Natural killer cell treated with Interleukin-12 subunit alpha and Interleukin-12 subunit beta and Interleukin-15 and Interleukin-18, amount 100 ng/mL, for 72 hours (primary cell): ENCODE measurements at places on chromosomes 6 and 20.

DNA sequence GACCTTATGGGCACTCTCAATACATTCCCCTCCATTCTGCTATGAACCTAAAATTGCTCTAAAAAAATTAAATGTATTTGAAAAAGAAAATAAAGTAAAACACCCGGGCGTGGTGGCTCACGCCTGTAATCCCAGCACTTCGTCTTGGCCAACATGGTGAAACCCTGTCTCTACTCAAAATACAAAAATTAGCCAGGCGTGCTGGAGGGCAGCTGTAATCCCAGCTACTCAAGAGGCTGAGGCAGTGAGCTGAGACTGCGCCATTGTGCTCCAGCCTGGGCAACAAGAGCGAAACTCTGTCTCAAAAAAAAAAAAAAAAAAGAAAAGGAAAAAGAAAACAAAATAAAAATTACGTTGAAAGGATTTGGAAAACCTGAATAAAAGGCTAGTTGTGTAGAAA is 60.5 kb downstream of the CD164 start:
- no peak for DNase-seq

GRCh38 chr6:118101831-118102345 is 194.8 kb downstream of the SLC35F1 start:
- no peak for DNase-seq

DNA sequence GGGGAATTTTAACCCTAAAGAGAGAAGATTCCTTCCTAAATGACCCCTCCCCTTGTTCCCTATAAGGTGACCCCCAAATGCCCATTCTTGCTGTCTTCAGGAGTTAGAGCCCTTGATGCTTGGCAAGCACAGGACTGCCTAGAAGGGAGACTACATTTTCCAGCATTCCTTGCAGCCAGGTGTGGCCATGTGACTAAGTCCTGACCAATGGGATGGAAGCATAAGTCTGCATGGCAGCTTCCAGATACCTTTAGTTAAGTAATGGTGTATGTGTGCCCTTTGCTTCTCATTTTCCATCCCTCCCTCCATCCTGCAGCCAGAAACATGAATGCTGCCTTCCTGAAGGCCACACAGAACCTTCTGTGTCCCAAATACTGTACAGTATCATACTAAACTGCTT is 5.5 kb downstream of the BFSP1 start:
- no peak for DNase-seq

DNA sequence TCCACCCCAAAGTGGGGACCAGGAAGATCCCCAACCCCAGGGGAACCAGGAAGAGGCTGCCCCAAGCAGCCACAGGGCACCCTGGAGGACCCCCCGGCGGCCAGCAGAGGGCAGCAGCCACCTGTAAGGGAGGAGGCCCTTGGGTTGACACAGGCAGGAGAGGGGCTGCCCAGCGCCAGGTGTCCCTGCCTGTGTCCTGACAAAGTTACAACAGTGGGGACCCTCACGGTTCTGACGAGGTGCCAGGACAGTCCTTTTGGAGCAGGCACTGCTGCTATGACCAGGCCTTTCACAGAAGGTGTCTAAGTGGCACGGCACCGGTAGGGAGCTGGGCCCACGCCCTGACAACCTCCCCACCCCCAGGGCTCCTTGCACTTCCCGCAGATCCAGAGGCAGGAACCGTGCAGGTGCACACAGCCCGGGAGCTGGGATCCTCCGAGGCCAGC is 176.7 kb downstream of the BMP7 start:
- no peak for DNase-seq

DNA sequence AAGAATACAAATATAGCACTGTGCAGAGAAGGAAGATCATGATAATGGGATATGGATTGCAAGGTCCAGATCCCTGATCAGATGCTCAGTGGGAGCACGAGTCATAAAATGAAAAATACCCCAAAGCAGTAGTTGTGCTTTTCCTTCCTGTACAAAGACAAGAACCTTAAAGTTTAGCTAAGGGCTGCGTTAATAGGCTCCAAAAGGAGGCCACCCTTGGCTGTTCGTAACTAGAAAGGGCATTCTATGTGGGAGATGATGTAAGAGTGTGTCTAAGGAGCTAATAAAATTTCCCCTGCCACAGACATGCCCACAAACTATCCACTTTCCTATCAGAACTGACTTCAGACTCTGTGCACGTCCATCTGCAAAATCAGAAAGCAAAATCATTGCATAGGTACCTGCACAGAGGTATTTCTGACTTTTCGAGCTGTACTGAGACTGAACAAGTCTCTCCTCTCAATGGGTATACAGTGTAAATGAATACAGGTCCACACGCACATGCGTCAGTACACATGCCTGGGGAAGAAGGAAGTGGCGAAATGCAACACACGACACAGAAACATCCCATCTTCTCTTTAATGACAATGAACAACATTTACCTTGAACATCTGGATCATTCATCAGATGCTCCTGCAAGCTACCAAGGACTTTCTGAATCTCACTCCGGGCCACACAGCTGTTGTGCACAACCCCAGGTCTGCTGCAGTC is 16.9 kb upstream of the ANKRD60 start:
- DNase-seq = no peak

DNA sequence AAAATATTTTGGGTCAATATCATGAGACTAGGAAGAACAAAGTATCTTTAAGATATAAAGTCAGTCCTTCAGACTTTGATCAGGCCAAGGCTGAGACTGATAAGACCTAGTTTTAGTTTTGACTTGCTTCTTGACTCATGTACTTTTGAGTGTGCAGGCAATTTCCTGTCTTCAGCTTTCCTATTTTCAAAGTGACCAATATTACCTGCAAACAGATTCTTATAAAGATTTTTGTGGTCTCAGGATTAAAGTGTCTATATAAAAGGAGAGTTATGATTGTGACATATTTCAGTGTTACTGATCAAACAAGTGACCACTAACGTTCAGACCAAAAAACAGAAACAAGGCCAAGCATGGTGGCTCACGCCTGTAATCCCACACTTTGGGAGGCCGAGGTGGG is 36.0 kb upstream of the AKIRIN2 start:
- DNase-seq = no peak

- DNase-seq = no peak
These were observed 278.1 kb upstream of the SYNCRIP start for GRCh38 chr6:85920782-85921181.

- no peak for DNase-seq
These were observed 18.4 kb upstream of the AKAP7 start for GRCh38 chr6:131116755-131117360.

DNA sequence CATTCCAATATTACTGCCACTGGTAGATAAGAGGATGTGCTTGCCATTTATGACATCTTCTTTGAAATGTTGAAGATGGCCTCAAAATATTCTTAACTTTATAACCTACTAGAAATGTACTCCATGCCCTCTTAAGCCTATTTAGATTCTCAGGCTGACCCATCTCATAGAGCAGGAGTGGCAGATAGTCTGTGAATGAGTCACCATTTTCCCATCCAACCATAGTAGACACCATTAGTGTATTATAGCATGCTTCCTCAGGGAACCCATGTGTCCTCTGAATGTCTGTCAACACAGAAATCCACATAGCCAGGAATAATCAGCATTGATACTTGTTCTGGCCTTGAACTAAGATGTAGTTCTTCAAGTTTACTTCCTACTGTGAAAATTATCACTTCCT is 150.2 kb downstream of the IMPG1 start:
- no peak for DNase-seq

GRCh38 chr6:90918361-90918760 is 331.5 kb upstream of the MAP3K7 start:
- no peak for DNase-seq

DNA sequence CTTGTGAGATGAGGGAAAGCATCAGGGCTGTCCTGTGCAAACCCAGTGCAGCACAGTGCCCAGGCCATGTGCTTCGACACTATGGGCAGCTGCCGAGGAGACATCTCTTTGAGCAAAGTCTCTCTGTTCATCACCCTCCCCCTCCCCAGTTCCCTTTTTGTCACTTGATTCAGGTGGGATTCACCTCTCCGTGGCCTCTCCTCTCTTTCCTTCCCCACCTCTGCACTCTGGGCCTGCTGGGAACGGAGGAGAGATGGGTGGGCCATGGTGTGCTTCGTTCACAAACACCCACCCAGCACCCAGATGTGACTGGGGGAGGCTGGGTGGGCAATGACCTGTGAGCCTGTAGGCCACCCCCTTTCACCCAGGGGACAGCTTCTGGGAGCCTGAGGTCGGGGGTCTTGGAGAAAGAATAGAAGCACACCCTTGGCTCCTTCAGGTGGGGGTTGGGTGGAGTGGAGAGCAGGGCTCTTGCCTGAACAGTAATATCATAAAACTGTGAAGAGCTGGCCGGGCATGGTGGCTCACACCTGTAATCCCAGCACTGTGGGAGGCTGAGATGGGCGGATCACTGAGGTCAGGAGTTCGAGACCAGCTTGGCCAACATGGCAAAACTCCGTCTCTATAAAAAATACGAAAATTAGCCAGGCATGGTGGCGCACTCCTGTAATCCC is 33.5 kb upstream of the DLGAP4 start:
- no peak for DNase-seq
